Uterus (tissue), 4 donors: ENCODE measurements at places on chromosomes 3 and 15. TPM values are rescaled to one million over a fixed set of nuclear protein-coding genes. Genes with fewer than 3 reads are reported as not detected.

DNA sequence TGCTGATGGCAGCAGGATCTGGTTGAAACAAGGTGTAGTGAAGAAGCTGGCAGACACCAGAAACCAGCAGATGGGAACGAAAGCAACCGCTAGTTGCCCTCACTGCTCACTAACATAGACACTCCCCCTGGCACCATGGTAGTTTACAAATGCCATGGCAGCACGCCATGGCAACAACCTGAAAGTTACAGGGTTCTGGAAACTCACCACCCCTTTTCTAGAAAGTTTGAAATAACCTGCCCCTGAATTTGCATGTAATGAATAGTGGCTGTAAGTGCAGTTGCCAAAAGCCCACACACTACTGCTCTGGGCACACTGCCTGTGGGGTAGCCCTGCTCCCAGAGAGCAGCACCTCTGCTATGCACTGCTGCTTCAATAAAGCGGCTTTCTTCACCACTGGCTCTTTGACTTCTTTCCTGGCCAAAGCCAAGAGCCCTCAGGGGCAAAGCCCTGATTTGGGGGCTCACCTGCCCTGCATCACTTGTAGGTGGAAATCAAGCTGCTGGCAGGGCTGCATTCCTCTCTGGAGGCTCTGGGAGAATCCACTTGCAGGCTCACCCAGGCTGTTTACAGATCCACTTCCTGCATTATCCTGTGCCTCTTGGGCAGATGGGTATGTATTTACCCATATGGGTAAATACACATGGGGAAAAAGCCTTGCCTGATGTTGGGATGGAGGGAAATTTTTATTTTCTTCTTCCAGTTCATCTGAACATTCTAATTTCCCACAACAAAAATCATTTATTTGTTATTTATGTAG is 2.0 kb upstream of the GP9 start:
- DNase-seq: no peak

DNA sequence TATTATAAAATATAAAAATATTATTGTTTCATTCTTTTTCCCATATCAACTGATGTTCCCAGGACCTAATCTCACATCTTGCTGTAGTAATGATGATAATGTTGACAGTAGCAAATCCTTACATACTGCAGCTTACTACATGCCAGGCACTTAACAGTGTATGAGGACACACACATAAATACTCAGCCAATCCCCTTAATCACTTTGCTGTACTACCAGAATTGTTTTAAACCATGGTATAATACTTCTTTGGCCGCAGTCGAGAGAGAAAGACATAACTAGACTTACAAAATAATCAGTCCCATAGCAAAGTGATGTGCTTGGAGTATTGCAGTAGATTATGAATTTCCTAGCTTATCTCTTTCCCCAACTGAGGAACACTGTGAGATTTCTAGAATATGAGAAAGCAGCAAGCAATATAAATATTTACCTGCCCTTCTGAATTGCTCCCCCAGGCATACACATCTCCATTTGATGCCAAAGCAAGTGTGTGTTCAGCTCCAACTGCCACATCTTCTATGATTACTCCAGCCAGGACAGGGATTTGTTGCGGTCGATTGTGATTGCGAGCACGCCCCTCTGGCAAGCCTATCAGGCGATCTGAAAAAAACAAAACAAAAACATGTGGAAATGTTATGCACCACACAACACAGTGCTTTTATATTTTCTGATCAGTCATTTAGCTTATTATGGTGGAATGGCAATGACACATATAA is 33.0 kb downstream of the FBXL22 start:
- DNase-seq: no peak

DNA sequence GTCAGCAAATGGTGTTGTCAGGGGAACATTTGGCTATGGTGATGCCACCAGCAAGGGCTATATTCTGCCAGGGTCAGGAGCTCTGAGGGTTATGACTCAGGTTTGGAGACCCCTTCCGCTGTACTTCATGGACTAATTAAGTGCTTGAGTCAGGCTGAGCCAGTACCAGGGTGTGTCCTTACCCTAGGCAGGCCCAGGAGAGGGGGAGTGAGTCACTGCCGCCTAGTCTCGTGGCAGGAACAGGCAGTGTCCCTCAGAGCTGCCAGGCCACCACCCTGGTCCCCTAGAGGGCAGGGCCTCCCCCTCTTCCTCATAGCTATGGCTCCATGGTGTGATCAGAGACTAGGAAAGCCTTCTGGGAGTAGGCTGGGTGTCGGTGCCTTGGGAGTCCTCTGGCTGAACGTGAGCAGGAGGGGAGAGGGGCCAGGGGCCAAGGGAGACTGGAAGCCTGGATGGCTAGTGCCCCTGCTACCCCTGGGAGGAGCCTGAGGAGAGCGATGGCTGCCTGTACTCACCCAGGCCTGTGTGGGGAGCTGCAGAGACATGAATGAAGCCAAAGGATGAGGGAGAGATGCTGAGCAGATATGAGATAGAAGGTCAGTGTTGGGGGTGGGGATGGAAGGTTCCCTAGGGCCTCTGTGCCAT is 10.6 kb downstream of the MAPKAPK3 start:
- DNase-seq: no peak

- DNase-seq: no peak
These were observed 24.9 kb downstream of the DUOX2 start for GRCh38 chr15:45088801-45089711.

- no peak for DNase-seq
These were observed 12.9 kb downstream of the PPM1L start for GRCh38 chr3:160768918-160769317.

GRCh38 chr15:98386561-98386960 is 261.8 kb upstream of the IGF1R start:
- no peak for DNase-seq

- peak; percentile 83 for DNase-seq
These were observed 2.3 kb upstream of the MBNL1 start for GRCh38 chr3:152266221-152266995.

DNA sequence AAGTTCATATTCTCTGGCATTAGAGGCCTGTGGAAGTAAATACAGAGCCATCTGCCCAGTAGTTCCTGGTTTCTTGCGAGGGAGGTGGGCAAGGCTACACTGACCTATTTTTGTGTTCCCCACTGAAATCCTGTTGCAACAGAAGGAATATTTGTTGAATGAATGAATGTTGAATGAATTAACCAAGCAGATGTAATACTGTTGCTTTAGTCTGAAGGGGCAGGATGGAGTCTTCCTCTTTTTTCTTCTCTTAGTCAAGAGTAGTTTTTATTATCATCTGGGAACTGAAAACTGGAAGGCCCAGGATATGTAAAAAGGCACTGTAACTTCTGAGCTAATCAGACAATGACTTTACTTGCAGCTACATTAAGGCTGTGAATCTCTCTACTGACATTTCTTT is 17.1 kb downstream of the BLOC1S6 start:
- DNase-seq: no peak

DNA sequence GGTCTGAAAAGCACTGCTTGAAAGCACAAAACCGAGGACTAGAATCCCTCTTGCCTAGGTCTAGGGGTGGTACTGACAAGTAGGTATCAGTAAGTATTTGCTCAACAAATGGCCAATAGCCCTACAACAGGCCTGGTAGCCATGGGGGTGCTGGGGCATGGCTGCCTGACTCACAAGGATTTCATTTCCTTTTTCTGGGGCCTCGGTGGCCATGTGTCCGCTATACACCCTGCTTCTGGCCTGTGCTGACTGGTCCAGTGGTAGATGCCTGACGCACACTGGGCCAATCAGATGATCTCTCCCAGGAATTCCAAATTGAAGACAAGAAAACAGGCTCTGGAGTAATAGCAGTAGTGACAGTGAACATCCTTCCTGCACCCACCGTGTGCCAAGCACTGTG is 29.4 kb downstream of the MELTF start:
- DNase-seq: no peak

- DNase-seq: no peak
These were observed 696.6 kb upstream of the NAALADL2 start for GRCh38 chr3:174162550-174162949.

DNA sequence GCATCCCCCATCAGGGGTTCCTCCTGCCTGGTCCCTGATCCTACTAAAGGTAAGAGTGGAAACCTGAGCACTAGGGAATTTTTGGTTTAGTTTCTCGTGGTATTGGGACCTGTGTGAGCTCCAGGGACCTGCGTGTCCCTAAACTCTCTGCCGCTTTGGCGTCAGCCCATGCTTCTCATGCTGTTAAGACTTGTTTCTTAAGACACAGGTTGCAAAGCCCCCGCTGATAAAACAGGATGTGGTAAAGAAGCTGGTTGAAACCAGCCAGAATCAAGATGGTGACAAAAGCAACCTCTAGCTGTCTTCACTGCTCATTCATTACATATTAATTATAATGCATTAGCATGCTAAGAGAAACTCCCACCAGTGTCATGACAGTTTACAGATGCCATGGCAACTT is 64.6 kb downstream of the LYZL4 start:
- DNase-seq: no peak

GRCh38 chr3:186224041-186224610 is 115.2 kb upstream of the ETV5 start:
- no peak for DNase-seq

DNA sequence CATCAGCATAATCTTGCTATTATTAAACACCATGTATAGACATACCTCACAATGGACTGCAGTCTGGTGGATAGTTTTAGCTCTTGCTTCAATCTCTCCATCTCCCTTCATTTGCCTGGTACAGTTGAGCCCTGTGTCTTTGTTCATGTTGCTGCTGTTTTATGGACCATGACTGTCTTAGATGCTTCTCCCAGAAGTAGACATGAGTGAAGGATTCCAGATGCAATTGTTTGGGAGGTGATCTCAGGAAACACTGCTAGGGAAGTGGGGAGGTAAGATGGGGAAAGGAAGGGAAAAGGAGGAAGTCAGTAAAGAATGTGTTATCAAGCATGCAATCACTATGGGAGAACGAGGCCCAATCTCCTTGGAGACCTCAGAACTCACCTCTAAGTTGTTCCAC is 36.3 kb upstream of the CTNNB1 start:
- no peak for DNase-seq

- DNase-seq: peak; percentile 53
These were observed 683 bp upstream of the CPEB1 start for GRCh38 chr15:82647835-82648256.

DNA sequence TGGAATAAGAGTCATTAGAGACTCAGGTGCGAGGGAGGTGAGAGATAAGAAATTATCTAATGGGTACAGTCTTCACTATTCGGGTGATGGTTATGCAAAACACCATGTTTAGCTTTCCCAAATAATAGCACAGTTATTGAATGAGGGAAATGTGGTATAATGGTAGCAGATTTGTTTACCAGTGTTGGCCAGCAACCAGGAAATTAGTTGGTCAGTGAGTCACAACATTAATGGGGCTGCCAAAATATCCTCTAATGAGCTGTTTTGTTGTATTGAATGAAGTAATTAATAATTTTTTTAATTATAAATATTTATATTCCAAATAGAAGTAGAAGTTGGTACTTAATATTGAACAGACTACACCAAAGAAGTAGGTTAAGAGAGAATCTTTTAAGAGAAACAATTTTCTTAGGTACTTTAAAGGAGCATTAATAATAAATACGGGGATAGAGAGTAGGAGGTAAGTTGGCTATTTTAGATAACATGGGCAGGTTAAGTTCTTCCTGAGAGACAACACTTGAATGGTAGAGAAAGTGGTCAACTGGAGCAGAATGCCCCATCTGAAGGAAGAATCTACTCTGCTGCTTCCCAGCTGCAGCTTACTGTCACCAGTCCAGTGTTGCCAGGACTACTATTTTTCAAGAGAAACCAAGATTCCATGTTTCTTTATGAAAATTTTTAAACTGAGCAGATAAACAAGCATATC is 218.8 kb downstream of the UBE2E2 start:
- no peak for DNase-seq

DNA sequence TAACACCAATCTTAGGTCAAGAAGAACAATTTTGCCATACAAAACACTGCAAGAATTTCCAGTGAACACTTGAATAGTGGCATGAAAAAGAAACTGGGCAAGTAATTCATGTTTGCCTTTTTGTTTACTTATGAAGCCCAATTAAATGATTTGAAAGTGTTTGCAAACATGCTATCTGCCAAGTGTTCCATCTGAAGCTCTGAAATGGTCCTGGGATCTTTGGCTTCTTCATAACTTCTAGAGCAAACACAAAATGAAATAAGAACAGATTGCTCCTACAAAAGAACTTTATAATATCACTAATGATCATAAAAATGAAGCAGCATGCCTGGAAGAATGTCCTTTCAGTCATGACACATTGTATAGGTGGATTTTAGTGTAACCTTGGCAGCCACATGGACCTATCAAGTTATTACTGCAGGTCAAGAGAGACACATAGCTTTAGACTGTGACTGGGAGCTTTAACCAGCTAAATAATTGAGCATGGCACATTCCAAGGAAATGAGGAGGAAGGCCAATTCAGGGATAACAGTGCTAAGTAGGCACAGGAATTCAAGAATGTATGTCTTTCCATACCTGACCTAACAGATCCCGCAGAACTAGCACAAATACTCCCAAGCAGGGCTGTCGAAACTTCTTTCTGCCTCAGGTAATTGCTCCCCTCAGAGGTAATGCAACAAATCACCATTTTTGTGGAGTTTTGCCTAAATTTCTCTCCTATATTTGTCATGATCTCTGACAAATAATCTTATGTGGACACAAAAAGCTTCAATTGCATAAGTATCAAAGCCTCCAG is 144.6 kb downstream of the DUT start:
- DNase-seq: no peak

DNA sequence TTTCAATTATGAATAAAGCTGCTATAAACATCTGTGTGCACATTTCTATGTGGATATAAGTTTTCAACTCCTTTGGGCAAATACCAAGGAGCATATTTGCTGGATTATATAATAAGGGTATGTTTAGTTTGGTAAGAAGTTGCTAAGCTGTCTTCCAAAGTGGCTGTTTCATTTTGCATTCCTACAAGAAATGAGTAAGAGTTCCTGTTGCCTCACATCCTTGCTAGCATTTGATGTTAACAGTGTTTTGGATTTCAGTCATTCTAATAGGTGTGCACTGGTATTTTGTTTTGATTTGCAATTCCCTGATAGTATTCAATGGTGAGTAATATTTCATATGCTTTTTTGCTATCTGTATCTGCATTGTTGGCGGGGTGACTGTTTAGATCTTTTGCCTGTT is 120.7 kb upstream of the MDFIC2 start:
- no peak for DNase-seq

- DNase-seq: no peak
These were observed 691 bp downstream of the RHCG start for GRCh38 chr15:89495638-89496145.

Gene SCAANT1
- not detected for total RNA-seq

Gene STAB1
- total RNA-seq: 99.3 TPM

Gene THSD4
- 39.2 TPM for total RNA-seq

Gene BTLA
- total RNA-seq: 0.70 TPM

Gene GRAMD2A
- total RNA-seq: not detected

Gene DENND6A
- total RNA-seq: 11.5 TPM

Gene CAMKV
- total RNA-seq: 0.28 TPM

Gene TTLL13
- total RNA-seq: not detected

Gene SH2D7
- total RNA-seq: not detected

Gene CCR1
- total RNA-seq: 9.1 TPM
